ENCODE measurements at places on chromosomes 1 and 21.

DNA sequence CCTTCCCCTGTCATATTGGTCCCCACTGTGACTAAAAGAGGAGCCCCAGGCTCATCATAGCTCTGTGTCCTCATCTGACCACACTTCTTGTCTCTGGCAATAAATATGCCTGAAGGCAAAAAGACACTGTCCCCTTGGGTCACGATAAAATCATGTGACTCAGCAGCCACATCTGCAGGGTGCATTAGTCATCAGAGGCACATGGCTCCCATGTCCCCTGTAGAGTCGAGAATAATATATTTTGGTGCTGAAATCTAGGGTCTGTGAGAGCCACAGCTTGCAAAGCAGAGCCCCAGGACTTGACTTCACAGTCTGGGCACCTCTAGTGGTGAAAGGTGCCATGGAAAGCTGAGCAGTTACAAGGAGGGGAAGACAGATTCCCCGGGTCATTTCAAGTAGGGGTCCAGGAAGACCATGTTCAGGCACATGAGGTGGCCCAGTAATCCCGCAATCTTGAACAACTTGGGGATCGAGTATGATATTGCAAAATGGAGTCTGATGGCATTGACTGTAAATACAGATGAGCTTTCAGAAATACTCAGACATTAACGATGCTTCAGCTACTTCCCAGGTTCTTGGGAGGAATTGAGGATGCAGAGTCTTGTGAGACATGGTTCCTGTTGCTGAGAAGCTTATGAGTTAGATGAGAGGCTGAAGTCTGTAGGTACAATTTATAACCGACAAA, 68.6 kb downstream of the SLC35F3 start:
- no peak for DNase-seq

- DNase-seq: no peak
Observed at GRCh38 chr1:63674865-63675419, 81.7 kb downstream of the PGM1 start.

GRCh38 chr1:7491109-7491817, 279.8 kb upstream of the VAMP3 start:
- DNase-seq: no peak

GRCh38 chr1:171566467-171566866, 55.6 kb upstream of the MYOCOS start:
- DNase-seq: no peak

- no peak for DNase-seq
Observed at GRCh38 chr1:86069757-86070145, 86.8 kb downstream of the COL24A1 start.

DNA sequence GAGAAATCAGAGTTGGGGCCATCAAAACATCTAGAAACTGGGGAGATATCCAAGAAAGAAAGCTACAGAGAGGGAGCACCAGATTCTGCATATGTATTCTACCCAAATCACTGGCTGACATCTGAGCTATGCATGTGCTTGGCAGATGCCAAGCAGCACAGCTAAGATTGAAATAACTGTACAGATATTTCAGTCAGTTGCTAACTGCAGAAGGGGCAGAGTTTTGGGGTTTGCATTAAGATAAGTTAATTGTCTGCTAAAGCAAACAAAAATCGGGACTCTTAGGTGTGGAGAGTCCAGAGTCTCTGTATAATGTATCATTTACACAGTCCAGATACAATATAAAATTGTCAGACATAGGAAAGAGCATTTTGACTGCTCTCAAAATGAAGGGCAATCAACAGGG, 437.1 kb downstream of the PTBP2 start:
- no peak for DNase-seq

DNA sequence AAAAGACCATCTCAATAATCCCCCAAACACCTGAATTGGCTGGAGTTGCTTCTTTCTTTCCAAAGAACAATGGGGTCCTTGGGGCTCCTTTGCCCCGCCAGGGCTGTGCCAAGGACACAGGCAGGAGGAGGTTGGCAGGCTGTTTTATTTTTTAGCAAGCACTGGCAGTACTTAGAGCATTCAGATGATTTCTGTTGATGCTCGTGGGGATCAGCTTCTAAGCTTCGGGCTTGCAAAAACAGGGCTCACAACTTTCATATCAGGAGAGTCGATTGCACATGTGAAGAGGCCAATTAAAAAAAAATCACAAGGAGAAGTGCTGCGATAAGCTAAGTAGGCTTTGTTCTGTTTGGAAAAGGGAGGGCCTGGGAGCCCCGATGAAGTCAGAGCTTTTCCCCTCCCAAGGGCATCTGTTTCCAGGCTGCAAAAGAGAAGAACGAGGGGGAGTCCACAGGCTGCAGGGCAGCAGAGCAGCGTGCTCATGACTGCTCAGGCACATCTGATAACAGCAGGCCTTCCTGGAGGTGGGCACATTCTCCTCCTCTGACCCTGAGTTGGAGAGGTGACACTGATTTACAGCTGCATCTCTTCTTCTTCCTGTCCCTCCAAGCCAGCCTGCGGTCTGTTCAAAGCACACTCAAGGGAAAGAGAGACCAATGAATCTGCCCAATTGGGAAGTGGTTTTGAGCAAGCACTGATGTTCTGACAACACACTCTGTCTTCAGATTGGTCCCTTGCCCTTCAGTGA, 27.3 kb upstream of the BCAR3 start:
- DNase-seq: no peak

Measured in SW 1271 (cell line).